GM06990 (cell line): ENCODE measurements at places on chromosomes 5 and 9.

GRCh38 chr9:86968258-86968920, 21.1 kb upstream of the GAS1 start:
- DNase-seq: no peak

DNA sequence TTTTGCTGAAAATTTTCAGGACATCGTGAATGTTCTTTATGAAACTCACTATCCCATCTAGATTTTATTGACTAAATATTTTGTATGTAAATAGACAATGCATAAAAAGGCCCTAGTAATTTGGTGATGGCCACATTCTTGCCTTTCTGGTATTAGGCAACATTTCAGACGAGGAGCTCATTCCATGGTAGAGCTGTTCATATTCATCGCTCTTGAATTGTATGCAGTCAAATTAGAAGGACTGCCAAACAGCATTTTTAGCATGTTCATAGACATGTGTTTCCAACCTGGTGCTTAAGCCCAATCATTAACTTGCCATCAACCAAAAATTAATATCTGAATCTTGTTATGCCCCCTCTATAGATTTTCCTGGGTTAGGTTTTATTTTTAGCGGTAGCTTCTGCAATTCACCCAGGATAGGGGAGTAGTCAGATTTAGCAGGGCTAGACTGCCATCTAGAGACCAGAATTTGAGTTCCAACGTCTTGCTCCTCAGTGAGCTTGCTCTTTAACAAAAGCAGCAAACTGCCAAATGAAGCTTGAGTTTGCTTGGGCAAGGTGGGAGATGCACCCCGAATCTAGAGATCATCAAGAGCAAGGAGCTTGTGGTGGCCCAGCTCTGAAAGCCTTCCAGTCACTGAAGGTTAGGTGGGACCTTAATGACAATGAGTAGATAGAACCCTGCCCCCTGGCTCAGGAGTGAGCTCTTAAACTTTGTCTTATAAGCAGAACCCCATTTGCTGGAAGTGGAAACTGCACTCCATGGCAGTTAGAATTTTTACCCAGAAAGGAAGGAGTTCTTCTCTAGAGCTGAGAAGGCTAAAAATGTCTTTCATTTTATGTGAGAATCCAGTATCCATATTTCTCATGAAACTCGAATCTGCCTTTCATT, 456.2 kb downstream of the RASEF start:
- no peak for DNase-seq

DNA sequence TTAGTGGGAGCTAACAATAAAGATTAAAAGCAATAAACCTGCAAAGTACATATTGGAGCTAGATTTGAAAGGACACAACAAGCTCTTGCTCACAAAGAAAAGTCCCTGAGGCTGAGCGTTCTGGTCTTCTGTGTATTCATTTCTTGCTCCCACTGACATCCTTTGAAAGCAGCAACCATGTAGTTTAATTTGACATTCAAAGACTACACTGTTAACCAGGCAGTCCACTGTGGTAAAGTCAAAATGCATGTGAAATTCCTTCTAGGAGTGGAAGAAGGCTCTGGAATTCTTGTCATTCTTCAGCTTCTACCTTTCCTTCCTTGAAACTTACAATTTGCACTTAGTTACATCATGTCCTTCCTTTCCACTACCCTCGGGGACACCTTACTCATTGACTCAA, 480.7 kb downstream of the CSNK1G3 start:
- DNase-seq: no peak

DNA sequence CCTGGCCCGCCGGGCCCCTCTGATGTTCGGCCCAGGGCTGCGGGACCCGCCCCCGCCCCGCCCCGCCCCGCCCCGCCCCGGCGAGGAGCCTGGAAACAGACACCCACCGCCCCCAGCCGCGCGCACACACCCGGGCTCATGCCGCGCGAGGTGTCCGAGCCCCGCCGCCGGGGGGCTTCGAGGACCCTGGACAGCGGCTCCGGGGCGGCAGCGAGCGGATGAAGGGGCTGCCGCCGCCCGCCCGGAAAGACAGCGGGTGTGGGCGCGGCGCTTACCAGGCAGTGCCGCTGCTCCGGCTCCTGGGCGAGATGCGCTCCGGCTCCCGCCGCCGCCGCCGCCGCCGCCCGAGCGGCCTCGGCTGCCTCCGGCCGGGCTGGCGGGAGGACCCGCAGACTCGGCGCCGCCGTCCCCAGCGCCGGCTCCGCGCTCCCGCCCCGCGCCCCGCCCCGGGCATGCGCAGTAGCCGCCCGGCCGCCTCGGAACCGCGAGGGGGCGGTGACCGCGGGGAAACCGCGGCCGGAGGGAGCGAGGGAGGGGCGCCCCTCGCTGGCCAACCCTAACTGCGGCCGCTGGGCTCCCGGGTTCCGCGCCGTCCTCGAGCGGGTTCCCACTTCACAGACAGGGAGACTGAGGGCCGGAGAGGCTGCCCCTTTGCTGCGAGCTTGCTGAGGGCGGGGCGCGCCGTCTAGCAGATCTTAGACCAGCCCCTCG, at the start of gene GPRIN1:
GPRIN1 (minus strand) TSS at position 433 of the 711 bp plus-strand sequence. CDS start 10,322 bp downstream, outside the sequence.
- peak; percentile 79 for DNase-seq

DNA sequence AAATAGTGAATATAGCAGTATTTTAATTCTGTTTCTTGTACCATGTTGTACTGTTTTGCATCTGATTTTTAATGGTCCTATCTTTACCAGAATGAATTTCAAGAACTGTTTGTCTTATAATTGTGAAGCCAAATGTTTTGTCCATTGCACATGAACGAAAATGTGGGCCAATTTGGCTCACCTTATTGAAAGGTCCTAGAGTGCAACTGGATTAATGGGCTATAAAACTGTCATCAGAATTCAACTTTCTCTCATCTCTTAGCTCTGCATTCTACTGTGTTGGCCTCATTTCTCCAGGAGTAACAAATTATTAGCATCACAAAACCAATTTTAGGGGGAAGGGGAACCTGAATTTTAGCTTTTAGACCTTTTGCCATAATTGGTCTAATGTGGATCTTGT, 179.4 kb upstream of the NUDT12 start:
- no peak for DNase-seq

GRCh38 chr9:113480612-113481011, 17.1 kb downstream of the RGS3 start:
- DNase-seq: no peak

- DNase-seq: no peak
Observed at GRCh38 chr5:5192681-5193080, 52.6 kb downstream of the ADAMTS16 start.

DNA sequence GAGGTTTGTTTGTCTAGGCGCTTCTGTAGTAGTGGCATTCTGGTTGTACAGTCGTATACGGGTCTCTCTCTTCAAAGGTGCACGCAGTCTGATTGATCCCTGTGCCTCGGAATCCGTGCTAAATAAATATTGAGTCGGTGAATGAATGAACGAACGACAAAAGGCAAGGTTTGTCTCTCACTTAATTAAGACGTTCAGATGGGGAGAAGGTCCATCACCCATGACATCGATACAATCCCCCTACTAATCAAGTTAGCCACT, 500 bp upstream of the CREBRF start:
- no peak for DNase-seq

DNA sequence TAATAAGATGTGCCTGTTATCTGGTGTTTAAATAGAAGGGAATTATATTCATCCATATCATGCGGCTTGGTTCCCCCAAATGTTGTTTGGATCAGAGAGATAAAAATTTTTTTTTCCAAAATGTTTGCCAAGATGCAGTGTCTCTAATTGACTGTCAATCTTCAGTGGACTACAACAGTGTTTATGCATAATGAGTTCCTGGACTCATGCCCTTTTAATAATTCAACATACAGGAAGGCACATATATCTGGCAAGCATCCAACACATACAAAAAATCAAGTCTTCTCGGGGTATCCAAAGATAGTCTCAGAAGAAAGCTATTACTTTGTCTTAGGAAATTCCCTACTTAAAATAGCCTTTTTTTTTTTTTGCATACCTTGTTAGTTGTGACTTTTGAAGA, 1534.7 kb downstream of the EFNA5 start:
- no peak for DNase-seq

DNA sequence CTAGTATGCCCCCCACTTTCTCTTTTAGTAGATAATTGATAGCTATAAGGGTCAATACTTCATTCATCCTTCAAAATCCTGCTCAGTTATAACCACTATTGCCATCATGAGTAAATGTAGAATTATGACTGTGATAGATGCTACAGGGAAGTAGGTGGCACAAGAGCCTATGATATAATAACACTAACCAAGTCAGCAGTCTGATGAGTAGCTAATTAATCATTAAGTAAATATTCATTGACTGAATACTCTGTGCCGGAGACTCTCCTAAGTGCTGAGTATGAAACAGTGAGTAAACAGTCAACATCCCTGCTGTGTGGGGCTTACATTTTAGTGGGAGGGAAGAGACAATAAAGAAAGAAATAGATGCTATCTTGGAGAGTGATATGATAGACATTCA, 430.3 kb upstream of the ZNF462 start:
- no peak for DNase-seq

GRCh38 chr5:143671674-143672569, 140.0 kb upstream of the HMHB1 start:
- DNase-seq: no peak

- no peak for DNase-seq
Observed at GRCh38 chr9:133661846-133662540, 25.8 kb downstream of the DBH start.

GRCh38 chr5:177440990-177441780, 5.4 kb upstream of the PRR7 start:
- no peak for DNase-seq

- no peak for DNase-seq
Observed at GRCh38 chr9:95010431-95010838, 283.9 kb downstream of the AOPEP start.

- no peak for DNase-seq
Observed at GRCh38 chr9:78707080-78707479, 410.2 kb downstream of the PSAT1 start.

GRCh38 chr9:76926846-76927245, 20.9 kb upstream of the PRUNE2 start:
- DNase-seq: no peak

- no peak for DNase-seq
Observed at GRCh38 chr9:75488719-75489110, 400.4 kb downstream of the OSTF1 start.

GRCh38 chr9:115437418-115437817, 319.5 kb upstream of the TNC start:
- no peak for DNase-seq

- no peak for DNase-seq
Observed at GRCh38 chr5:137126829-137127228, 372.3 kb downstream of the SPOCK1 start.

GRCh38 chr5:56564541-56565282, 250.6 kb upstream of the MAP3K1 start:
- DNase-seq: no peak

GRCh38 chr5:73354406-73354805, 94.2 kb downstream of the FOXD1 start:
- no peak for DNase-seq

DNA sequence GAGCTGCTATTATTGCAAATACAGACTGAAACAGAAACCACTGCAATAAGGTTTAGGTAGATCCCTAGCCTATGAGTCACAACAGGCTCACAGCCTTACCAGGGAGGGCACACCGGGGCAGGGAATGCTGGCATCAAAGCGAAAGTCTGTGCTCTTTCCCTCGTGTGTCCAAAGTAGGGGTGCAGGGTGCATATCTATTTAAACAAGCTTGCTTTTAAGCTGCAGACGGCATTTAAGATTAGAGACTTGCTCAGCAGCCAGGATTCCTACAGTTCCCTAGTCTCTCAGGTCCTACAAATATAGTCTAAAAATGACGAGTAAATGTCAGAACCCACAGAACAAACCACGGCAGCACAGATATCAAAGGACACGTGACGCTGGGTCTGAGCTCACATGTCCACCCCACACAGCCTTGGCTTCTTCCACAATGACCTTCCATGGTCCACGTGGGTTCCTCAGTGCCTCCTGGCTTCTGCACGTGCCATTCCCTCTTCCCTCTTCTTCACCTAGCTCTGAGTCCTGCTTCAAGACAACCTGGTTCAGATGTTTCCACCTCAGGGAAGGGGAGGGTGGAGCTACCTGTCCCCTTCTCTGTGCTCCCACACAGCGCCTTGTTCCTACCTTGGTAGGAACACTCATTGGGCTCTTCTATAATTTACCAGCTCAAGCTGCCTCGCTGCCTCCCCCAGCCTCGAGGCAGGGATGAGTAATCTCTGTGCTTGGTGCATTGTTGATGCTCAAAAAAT, 193.2 kb downstream of the MAPKAP1 start:
- DNase-seq: peak; percentile 34

GRCh38 chr5:39605588-39606575, 181.1 kb upstream of the DAB2 start:
- no peak for DNase-seq

- no peak for DNase-seq
Observed at GRCh38 chr5:16600946-16601345, 15.9 kb downstream of the RETREG1 start.

- DNase-seq: no peak
Observed at GRCh38 chr9:130539420-130540223, 39.8 kb upstream of the FUBP3 start.

GRCh38 chr5:159021901-159022556, 77.7 kb downstream of the EBF1 start:
- DNase-seq: no peak

GRCh38 chr9:112086627-112087026, 88.5 kb downstream of the SUSD1 start:
- DNase-seq: no peak

- DNase-seq: no peak
Observed at GRCh38 chr9:80204054-80204453, 632.3 kb downstream of the TLE4 start.

DNA sequence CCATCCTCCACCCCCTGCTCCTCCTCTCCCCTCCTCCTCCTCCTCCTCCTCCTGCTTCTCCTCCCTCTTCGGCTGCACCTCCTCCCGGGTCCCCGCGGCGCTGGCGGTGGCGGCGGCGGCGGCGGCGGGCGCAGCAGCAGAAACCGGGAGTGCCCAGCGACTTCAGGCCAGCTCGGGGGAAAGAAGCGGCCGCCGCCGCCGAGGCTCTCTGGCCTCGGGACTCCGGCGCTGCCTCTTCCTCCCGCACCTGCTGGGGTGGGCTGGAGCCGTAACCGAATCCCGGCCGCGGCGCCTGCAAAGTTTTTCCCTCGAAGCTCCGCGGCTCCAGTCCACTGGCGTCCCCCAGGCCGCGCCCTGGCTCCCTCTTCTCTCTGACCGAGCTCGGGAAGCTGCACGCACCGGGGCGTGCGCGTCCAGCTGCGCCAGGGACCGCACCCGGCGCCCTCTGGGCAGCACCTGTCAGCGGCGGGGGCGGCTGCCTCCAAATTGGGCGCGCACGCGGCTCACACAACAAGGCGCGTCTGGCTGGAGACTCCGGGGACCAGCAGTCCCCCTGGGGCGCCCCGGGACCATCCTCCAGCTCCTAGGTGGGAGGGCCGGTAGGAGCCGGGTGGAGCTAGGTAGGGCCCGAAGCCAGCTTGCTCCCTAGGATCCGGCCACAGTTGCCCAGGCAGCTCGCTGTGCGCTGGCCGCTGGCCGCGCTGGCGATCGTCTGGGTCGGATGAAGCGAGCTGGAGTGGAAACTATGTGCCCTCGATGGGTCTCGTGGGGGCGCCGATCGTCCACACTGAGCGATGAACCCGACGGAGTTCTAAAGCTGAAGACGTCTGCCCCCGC, at the start of gene MCTP1:
MCTP1 (minus strand) TSS at position 523 of the 837 bp plus-strand sequence.
- DNase-seq: peak; percentile 24

DNA sequence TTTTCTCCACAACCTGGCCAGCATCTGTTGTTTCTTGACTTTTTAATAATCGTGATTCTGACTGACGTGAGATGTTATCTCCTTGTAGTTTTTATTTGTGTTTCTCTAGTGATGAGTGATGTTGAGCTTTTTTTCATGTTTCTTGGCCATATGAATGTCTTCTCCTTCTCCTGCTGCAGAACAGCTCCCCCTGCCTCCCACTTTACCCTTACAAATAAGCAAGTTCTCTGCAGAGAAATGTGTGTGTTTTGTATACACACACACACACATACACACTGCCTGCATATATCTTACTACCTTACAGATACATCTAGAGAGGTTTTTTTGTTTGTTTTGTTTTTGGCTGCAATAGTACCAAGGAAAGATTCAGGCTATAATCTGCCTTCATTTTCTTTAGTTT, 88.7 kb upstream of the PHF24 start:
- no peak for DNase-seq
